Stromal cell of bone marrow (primary cell): ENCODE measurements at places on chromosomes 1 and 21.

DNA sequence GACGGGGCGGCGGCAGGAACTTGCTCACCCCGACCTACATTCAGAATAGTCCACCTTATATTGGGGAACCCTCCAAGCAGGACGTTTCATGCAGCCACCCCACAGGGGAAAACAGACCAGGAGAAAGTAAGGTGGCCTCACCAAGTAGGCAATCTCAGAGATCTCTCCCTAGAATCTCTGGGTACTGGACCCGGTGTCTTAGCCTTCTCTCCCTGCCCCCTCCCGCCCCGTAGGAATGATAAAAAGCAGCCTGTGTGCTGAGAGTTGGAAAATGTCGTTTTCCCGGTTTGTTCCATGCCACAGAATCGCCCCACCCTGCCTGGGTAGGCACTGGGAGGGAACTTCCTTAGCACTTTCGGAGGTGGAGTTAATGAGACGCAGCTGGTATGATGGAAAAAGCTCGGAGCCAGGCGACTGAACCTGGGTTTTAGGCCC, 789 bp upstream of the PTPN14 start:
- peak; percentile 62 for DNase-seq

- no peak for DNase-seq
Measured at GRCh38 chr1:207866471-207867135, 44.3 kb downstream of the CD34 start.

- DNase-seq, result no peak
Measured at GRCh38 chr1:53658489-53659230, 80.3 kb downstream of the GLIS1 start.

DNA sequence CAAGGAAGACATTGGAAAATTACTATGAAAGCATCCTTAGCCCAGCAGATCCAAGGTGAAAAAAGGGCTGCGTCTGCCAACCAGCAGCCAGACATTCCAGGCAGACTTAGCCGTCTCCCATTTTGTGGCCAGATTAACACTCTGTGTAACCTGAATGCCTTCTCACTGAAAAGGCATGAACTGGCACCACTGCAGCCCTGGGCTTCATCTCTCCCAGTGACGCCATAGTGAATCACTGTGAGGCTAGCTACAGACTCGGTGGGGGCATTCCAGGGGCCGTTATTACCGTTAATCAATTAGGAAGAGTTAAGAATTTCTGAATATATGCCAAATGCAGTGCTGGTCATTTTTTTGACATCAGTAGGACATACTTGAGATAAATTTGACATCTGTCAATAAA, 627.4 kb downstream of the LMO4 start:
- peak; percentile 93 for DNase-seq

- DNase-seq, result no peak
Measured at GRCh38 chr1:93821423-93822144, 57.4 kb downstream of the DNTTIP2 start.
